NK-92 treated with Interleukin-12 subunit alpha and Interleukin-12 subunit beta, amount 100 ng/mL, for 24 hours (cell line): ENCODE measurements at places on chromosomes 3 and 15.

DNA sequence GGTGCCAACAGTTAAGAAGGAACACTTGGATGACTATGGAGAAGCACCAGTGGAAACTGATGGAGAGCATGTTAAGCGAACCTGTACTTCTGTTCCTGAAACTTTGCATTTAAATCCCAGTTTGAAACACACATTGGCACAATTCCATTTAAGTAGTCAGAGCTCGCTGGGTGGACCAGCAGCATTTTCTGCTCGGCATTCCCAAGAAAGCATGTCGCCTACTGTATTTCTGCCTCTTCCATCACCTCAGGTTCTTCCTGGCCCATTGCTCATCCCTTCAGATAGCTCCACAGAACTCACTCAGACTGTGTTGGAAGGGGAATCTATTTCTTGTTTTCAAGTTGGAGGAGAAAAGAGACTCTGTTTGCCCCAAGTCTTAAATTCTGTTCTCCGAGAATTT is 3.0 kb downstream of the SKIL start:
- no peak for DNase-seq

GRCh38 chr3:125960066-125960424 is 8.9 kb upstream of the ROPN1B start:
- DNase-seq: no peak

DNA sequence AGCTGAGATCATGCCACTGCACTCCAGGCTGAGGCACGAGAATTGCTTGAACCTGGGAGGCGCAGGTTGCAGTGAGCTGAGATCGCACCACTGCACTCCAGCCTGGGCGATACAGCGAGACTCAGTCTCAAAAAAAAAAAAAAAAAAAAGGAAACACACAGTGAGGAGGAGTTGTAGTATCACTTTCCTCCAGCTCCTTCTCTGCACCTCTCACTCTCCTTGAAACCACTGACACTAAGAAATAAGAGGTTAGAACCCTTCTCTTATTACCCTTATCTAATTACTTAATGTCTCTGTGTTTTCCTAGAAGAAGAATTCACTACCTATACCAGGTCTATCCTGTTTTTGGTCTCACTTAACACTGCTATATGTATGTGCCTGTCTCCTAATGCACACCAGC is 31.7 kb downstream of the RAB27A start:
- DNase-seq: no peak

DNA sequence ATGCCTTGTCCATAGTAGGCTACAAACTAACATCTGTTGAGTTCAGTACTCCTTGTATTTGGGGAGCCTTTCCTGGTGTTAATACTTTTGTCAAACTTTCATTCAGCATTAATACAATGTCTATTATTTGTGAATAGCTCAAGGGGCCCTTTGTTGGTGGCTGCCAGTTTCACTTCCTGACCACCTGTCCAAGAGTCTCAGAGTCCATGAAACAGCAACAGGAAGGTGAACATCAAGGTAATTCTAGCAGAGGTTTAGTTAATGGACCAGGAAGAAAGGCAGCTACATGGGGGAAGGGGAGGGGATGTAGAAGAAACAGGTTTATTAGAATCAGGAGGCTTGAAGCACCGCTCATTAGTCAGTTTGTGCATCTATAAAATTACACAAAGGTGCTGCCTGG is 386.9 kb downstream of the PDCD6IP start:
- DNase-seq: no peak

DNA sequence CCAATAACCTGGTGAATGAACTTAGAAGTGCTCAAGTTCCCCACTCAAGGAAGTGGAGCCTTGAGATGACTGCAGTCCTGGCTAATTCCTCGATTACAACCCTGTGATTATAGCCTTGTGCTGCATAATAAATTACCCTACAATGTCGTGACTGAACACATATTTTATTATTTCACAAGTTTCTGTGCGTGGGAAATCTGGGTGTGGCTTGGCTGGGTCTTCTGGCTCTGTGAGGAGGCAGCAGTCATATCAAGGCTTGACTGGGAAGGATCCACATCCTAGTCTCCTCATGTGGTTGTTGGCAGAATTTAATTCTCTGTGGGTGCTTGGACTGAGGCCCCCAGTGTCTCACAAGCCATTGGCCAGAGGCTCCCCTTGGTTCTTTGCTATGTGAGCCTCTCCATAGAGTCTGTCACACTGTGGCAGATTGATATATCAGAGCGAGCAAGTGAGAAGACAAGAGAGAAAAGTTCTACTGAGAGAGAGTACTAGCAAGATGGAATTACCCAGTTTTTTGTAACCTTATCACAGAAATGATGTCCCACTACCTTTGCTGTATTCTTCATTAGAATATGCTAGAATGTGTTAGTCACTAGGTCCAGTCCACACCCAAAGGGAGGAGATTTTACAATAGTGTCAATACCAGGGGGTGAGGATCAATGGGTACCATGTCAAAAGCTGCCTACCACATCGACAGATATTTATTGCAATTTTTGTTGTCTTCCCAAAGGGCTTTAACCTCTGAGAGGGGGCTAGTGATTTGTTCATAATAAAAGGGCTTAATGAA is 102.8 kb upstream of the TBC1D5 start:
- no peak for DNase-seq

GRCh38 chr3:140448001-140448400 is 229.9 kb upstream of the TRIM42 start:
- no peak for DNase-seq

DNA sequence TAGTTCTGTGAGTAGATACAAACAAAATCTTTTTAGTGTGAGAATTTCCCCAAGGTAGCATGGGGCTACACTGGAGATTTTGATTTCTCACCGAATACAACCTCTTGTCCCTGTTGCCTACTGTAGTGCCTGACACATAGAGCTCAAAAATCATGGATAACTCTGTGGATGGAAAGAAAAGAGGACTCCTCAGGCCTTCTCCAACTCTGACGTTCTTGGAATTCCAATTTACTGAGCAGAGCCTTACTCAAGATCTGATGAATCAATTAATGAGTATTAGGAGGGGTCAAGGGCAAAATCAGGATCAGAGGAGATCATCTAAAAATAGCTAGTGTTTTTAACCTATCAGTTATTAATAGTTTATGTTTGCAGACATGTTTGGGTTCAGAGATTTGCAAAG is 46.7 kb upstream of the PYDC2 start:
- DNase-seq: no peak

- DNase-seq: no peak
These were observed 856.4 kb upstream of the ALCAM start for GRCh38 chr3:104510131-104510849.

DNA sequence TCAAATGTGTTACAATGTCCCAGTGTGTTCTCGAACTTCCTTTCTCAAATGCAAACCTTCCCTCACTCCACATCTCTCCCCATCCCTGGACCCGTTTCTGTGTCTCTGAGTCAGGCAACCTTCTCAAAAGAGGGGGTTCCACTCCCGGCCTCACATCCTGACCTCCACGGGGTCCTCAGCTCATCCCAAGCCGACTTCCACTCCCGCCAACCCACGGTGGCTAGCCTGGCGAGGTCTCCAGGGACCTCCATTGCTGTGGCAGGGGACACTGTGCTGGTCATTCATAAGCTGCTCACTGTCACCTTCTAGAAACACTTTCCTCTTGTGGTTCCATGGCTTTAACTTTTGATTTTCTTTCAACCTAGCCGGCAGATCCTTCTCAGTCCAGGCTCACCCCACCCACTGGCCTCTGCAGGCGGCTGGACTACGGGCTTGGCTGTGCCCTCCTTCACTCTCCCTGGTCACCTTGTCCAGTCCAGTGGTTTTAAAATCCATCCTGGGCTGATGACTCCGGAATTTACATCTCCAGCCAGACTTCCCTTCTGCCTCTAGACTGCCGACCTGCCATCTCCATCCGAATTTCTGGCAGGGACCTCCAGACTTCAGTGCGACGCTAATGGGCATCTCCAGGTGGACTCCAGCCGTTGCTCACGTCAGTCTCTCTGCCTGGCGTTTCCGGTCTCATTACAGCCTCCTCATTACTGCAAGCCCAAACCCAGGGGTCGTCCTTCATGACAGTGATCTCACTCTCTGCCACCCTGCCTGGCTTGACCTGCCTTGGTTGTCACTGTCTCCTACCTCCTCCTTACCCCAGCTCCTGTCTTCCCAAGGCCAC is 20.0 kb downstream of the ABTB1 start:
- DNase-seq: no peak

DNA sequence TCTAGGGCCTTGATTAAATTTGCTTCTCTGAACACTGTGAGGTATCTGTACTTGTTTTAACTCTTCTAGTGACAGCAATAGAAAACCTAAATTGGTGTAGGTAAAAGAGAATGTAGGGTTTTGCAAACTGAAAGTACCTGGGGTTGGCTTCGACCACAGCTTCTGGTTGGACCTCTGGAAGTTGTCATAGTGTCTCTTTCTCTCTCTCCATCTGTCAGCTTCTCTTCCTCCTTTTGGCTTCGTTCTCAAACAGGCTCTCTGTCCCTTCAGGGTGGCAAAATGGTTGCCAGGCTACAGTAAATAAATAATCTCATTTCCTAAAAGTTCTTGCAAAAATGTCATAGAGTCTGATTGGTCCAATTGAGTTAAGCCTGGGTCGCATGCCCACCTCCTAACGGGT is 149.3 kb upstream of the CTDSPL start:
- no peak for DNase-seq

DNA sequence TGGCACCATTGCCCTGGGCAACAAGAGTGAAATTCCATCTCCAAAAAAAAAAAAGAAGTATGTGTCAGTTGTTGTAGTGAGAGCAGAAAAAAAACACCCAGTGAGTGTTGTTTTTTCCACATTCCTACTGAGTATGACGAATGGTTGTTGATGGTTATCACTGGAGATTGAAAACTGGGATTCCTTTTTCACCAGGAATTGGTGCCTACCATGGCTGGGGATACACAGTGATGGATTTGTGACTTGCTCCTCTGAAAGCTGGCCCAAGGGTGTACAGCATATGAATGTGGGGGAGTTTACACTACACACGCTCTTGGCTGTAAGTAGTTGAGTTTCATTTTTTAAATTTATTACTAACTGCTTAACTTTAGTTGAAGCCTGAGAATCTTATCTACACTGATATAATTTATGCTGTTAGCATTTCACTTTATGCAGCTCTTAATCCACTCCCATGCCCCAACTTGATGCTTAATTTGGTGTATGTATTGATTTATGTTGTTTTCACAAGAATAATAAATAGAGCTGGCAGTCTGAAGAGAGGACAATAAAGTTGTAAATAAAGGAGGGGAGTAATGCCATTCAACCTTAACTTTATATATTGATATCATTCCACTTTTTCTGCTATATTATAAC is 56.0 kb upstream of the MME start:
- DNase-seq: no peak

DNA sequence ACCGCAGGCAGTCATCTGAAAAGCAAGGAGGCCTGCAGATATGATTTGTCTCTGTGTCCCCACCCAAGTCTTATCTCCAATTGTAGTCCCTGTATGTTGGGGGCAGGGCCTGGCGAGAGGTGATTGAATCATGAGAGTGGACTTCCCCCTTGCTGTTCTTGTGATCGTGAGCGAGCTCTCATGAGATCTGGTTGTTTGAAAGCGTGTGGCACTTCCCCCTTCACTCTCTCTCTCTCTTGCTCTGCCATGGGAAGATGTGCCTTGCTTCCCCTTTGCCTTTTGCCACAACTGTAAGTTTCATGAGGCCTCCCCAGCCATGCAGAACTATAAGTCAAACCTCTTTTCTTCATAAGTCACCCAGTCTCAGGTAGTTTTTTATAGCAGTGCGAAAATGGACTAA is 83.3 kb downstream of the TMCO5A start:
- DNase-seq: no peak

GRCh38 chr3:32334675-32335074 is 57.0 kb upstream of the CMTM7 start:
- no peak for DNase-seq

- DNase-seq: no peak
These were observed 603.5 kb downstream of the MECOM start for GRCh38 chr3:169060037-169060436.

- no peak for DNase-seq
These were observed 33.2 kb upstream of the RPP14 start for GRCh38 chr3:58272891-58273290.

- DNase-seq: no peak
These were observed 151.4 kb downstream of the THRB start for GRCh38 chr3:24343084-24343783.

- DNase-seq: no peak
These were observed 3.2 kb upstream of the AGBL1 start for GRCh38 chr15:86076468-86076867.

GRCh38 chr3:55746808-55747413 is 259.8 kb upstream of the WNT5A start:
- DNase-seq: no peak

- no peak for DNase-seq
These were observed 32.2 kb downstream of the HGD start for GRCh38 chr3:120649830-120650233.

DNA sequence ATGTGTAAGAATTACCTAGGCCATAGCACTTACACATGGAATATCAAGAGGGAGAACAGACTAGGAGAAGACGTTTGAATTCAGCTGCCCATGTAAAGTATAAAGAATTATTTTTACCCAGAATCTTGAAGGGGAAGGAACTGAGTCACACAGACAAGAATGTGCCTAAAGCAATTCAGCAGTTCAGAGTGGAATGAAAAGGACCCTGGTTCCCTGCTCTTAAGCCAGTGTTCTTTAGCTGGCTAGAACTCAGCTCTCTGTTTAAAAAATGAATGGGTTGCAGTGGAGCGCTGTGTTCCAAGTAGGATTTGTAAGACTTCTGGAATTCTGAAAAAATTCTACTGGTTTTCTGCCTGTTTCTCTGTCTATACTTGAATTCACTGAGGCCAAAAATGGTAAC is 440.2 kb downstream of the LPP start:
- no peak for DNase-seq

DNA sequence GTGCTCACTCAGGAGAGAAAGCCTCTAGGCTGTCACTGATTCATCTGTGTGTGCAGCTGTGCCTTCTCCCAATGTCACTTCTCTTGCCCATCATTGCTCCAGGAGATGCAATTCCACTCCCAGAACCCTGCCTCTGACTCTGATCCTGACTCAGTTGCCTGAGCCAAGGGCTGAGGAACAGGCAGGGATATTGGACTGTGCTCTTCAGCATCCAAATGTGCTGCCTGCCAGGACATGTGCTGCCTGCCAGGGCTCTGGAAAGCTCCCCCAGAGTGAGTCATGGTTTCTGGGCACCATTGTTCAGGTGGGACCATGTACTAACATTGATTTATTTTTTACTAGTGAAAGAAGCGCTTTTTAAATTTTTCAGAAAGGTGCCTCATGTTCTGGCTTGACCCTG is 71.0 kb downstream of the TRIM42 start:
- no peak for DNase-seq

DNA sequence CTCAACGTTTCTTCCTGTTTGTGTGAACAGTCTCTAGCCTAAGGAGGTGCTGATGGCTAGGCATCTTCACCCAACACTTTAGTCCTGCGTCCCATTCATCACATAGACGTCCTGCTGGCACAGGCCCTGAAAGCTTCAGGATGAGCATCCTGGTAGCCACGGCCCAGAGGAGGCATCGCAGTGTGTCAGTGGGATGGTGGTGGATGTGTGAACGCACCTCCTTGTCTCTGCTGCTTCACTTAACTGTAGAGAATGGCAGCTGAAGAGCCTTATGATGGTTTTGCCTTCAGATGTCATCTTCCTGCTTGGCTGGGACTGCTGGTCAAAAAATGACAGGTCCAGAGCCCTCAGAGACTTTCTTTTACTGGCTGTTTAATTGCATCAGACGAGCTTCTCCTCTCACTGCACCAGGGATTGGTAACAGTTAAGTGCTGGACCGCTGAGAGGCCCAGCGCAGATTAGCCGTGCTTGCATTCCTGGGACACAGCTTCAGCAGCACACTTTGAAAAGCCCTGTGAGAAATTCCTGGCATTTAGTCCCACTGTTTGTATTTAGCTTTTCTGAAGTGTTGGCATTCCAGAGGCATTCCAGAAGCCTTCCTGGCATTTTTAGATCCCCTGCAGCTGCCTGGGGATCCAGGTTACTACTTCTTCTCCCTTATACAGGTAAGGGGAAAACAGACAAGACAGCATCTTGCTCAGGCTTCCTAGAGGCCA is 132.4 kb upstream of the PLXNA1 start:
- no peak for DNase-seq
